ENCODE measurements at places on chromosomes 1 and 21. TPM values are rescaled to one million over a fixed set of nuclear protein-coding genes. Genes with fewer than 3 reads are reported as not detected.

GRCh38 chr1:216331211-216331610 is 92.0 kb downstream of the USH2A start:
- no peak for DNase-seq

DNA sequence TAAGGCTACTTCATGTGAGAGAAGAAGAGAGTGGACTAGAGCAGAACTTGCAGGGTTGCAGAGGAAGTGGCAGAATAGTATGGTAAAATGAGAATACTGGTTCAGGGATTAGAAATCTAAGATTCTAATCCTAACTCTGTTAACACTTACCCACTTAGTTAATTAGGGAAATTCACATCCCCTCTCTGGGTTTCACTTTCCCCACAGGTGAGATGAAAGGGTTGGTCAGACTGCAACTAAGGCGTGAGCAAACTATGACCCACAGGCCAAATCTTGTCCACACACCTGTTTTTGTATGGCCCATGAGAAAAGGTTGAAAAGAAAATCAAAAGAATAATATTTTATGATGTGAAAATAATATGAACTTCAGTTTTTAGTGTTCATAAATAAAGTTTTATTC is 117.5 kb downstream of the MACF1 start:
- no peak for DNase-seq

DNA sequence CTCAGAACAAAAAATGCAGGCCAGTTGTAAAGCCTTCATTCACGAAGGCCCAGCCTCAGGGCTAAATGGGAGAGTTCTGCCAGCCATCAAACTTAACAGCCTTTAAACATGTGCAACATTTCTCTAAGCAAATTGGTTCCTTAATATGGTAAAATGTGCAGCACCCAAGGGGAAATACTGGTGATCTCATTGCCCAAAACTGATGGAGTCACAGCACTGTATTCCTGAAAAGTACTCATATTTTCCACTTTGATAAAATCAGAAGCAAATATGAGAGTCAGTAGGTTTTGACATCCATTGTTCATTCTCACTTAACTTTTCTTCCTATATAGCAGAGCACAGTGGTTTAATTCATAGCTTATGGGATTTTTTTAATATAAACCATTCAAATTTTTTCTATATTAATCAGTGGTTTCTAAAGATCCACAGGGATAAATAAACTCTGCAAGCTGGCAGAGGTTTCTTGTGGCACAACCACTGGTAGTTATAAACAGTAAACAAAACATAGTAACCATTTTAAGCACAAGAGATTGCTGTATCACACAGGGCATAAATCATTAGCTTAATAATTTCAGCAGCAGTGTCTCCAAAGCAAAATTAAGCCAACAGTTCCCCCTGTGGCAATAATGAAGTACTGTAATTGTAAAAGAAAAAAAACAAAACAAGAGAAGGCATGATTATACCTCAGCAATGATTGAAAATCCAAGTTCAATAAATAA is 106.9 kb upstream of the LYPLAL1 start:
- peak; percentile 42 for DNase-seq

GRCh38 chr21:15222707-15223106 is 157.9 kb upstream of the NRIP1 start:
- DNase-seq = no peak

DNA sequence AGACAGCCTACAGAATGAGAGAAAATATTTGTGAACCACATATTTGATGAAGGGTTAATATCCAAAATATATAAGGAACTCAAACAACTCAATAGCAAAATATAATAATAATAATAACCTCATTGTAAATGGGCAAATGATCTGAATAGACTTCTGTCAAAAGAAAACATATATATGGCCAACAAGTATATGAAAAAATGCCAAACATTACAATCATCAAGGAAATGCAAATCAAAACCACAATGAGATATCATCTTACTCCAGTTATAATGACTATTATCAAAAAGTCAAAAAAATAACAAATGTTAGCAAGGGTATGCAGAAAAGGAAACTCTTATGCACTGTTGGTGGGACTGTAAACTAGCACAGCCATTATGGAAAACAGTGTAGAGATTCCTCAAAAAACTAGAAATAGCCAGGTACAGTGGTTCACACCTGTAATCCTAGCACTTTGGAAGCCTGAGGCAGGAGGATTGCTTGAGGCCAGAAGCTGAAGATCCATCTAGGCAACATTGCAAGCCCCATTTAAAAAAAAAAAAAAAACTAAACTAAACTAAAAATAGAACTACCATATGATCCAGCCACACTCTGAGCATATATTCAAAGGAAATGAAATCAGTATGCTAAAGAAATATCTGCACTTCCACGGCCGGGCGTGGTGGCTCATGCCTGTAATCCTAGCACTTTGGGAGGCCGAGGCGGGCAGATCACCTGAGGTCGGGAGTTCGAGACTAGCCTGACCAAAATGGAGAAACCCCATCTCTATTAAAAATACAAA is 17.3 kb upstream of the TRIM67 start:
- no peak for DNase-seq

DNA sequence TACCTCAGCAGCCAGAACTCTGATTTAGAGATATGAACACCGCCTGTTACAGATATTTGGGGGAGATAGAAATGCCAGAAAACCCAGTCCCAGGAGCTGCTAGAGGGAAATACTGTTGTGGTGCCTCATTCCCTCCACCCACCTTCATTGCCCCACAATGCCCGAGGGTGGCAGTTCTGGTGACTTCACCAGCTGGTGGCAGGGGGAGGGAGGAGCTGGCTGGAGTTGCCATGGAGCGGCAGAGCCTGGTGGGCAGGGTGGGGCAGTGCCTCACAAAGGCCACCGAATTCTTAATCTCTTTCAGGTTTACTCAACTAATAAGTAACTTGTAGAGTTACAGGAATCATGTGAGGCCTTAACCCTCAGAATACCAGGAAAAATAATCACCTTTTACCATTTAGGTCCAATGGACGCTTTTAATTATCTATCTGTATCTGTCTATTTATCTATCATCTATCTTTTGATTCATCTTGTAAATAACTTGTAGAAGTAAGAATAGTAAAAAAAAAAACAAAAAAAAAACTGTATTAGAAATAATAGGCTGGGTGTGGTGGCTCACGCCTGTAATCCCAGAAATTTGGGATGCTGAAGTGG is 11.7 kb upstream of the S100A11 start:
- DNase-seq = no peak

- DNase-seq = no peak
Observed at GRCh38 chr21:17250778-17251241, 262.0 kb upstream of the CXADR start.

DNA sequence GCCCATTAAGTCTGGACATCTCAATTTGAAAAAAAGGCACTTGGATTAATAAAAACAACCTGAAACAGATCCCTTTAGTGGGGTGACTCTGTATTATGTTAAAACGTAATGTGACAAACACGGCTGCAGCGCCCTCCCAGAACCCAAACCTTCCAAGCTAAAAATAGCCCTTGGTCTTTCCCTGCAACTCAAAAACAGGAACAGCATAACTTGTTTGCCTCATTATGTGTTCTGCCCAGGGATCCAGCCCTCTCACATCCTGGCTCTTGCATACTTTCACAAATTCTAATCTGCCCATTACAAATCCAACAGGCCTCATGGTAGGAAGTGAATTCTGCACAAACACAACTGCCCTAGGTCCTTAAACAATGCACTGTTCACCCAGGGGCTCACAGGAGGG is 94.7 kb upstream of the GADD45A start:
- DNase-seq = no peak

GRCh38 chr1:239448911-239449310 is 62.5 kb downstream of the CHRM3 start:
- DNase-seq = no peak

- no peak for DNase-seq
Observed at GRCh38 chr1:116273042-116273783, 99.8 kb upstream of the ATP1A1 start.

- peak; percentile 66 for DNase-seq
Observed at GRCh38 chr1:25799935-25800702, at the start of gene SELENON. SELENON (plus strand) TSS chr1:25800193; CDS start chr1:25800231, 38 bp downstream.

- DNase-seq = no peak
Observed at GRCh38 chr1:22506130-22506692, 54.6 kb downstream of the ZBTB40 start.

DNA sequence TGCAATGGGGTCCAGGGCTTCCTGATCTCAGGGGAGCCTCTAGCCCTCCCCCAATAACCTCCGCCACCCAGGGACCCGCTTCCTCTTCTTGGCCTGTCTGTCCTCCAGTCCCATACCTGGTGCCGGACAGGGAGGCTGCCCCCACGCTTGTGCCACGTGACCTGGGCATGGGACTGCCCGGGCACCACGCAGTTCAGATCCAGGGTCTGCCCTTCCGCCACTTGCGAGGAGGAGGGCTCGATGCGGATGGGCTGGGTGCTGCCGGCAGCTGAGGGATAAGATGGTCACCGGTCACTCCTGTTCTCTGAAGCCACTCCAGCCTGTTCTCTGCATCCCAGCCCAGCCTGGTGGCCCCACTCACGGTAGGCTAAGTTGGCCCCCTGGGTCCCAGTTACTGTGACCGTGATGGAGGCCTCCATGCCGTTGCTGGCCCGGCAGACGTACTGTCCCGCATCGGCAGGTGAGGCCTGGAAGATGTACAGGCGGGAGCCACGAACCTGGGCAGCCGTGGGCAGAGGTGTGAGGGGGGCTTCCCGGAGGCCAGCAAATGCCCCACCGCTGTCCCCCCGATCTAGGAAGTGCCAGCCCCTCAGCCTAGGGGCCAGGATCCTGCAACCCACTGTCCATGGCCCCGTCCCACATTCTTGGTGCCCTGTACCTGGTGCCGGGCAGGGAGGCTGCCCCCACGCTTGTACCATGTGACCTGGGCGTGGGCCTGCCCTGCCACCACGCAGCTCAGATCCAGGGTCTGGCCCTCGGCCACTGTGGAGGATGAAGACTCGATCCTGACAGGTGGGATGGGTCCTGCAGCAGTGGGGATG is 39.6 kb downstream of the LDLRAD2 start:
- no peak for DNase-seq

GRCh38 chr1:22238356-22239224 is 95.7 kb upstream of the WNT4 start:
- no peak for DNase-seq

DNA sequence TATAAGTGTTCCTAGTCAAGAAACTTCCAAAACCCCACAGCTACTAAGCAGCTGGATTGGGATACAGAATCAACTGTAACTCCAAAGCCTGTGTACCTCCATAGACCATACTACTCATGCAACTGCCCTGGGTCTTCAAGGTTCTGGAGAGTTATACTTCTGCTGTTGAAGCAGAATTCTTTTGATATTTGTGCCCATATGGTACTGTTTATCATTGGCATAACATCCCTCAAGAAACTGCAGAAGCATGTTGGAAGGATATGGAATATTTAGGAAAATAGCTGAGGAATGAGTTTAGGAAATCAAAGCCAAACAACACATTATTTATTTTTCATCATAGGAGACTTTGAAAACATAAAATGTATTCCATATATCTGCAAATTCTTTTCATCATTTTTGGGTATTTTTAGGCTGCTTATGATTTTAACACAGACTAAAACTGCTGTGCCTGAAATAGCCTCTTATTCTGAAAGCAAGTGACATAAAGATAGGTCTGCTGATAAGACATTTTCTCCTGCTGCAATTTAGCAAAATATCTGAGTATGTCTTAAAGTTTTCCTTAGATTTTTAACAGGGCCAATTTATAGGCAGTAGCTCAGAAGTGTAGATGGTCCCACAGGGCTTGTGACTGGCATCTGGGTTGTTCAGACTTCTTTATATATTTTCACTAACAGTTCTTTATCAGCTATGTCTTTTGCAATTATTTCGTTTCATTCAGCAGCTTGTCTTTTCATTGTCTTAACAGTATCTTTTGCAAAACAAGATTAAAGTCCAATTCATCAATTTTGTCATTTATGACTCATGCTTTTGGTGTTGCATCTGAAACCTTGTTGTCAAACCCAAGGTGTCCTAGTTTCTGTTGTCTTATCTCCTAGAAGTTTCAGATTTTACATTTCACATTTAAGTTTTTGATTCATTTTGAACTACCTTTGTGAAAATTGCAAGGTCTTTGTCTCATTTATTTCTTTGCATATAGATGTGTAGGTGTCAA is 41.1 kb upstream of the ZNF124 start:
- no peak for DNase-seq

GRCh38 chr1:231337043-231337471 is 595 bp downstream of the EXOC8 start:
- DNase-seq = no peak

DNA sequence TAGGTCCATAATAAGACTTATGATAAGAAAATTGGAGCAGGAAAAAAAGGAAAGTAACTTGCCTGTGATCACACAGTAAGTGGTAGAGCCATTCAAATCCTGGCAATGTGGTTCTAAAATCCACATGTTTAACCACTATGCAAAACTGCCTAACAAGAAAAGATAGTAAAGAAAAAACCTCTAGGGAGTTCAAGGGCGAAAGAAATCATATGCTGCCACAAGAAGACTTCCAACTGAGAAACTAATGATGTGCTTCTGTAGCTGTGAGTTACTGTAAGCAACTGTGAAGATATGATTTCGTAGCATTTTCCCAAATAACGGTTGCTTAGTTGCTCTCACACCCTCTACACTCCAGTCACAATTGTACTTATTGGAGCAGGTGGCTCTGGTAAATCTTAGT is 20.9 kb upstream of the LYPLAL1 start:
- DNase-seq = no peak

GRCh38 chr1:9718006-9718680 is 66.6 kb downstream of the PIK3CD start:
- no peak for DNase-seq

DNA sequence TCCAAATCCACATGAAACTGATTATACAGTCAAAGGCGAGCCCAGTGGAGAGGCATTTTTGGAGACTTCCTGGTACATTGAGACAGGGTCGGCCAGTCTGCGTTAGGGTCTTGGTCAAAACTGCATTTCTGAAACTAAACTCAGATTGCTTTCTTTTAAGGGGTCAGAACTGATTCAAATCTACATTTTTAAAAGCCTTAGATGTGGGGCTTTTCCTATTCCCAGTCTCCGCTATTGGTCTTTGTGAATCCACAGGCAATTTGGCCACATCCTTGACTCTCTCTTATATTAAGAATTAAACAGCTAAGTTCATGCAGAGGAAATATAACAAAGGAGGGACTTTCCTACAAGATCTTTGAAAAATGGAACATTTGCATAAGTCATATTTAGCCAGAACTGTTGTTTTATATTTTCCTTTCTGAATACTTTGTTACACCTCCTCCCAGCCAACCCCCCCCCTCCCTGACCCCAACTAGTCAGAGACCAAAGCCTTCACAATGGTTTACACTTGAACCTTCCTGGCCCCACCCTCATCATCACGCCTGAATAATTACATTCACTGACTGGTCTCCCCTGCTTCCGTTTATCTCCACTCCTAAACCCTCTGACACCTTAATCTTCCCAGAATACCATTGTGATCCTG is 30.9 kb downstream of the SELL start:
- no peak for DNase-seq

- no peak for DNase-seq
Observed at GRCh38 chr1:107942814-107943213, 22.2 kb downstream of the VAV3 start.

Gene CACNA1E
- 0.50 TPM for polyA plus RNA-seq

Gene AMIGO1
- 14.8 TPM for polyA plus RNA-seq

Gene SLC35E2B
- 37.7 TPM for polyA plus RNA-seq

Gene RUNX3
- polyA plus RNA-seq = 0.72 TPM

Gene LDLRAD1
- not detected for polyA plus RNA-seq

Gene ILDR2
- 3.8 TPM for polyA plus RNA-seq

Gene RHEX
- 0.28 TPM for polyA plus RNA-seq

Gene HFM1
- polyA plus RNA-seq = 1.8 TPM

Gene PRAMEF25
- polyA plus RNA-seq = not detected

Gene PODN
- polyA plus RNA-seq = 8.5 TPM
